ENCODE measurements at places on chromosomes 3 and 15.

- DNase-seq, result no peak
Observed at GRCh38 chr3:109275702-109276293, 40.5 kb downstream of the DPPA2 start.

DNA sequence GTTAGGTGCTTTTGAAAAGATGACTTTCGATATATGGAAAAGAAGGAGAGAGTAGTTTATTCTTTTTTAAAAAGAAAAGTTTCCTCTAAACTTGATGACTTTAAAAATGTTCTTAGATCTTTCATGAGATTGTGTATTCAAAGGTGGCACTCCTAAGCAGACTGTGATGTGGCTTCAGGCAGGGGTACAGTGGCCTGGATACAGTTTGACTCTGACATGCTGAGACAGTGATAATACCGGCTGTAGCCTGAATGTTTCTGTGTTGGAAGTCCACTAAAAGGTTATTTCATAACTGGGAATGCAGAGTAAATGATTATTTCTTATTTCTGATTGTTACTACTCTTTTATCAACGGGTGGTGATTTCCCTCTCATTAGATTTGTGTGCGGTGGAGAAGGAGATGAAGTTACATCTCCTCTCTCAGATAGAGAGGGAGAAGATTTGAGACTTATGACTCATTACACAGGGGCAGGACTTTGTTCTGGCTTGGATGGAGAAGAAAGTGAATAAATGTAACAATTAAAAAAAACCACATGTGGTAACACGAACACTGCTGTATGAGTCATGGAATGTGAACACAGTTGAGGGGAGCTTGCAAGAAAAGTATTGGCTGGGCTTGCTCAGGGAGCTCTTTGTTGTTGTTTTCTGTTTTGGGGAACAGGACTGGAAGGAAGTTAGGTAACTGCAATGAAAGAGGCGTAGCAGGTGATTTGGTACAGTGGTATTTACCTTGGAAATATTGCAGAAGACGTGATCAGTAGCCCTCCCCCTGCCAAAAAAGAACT lies 21.6 kb downstream of the SPTSSB start:
- no peak for DNase-seq

- DNase-seq, result no peak
Observed at GRCh38 chr15:32856753-32857152, 138.9 kb downstream of the GREM1 start.

- DNase-seq, result no peak
Observed at GRCh38 chr3:65130782-65131181, 443.0 kb upstream of the ADAMTS9 start.

- no peak for DNase-seq
Observed at GRCh38 chr3:183387797-183388196, 40.6 kb downstream of the MCF2L2 start.

GRCh38 chr15:39345176-39345575 lies 235.7 kb upstream of the THBS1 start:
- no peak for DNase-seq
